ENCODE measurements at places on chromosomes 1 and 21. TPM values are rescaled to one million over a fixed set of nuclear protein-coding genes. Genes with fewer than 3 reads are reported as not detected.

- no peak for DNase-seq
Measured at GRCh38 chr1:66283622-66284041, 250.3 kb upstream of the SGIP1 start.

GRCh38 chr1:154361357-154361756 is 36.0 kb downstream of the ATP8B2 start:
- DNase-seq = no peak

DNA sequence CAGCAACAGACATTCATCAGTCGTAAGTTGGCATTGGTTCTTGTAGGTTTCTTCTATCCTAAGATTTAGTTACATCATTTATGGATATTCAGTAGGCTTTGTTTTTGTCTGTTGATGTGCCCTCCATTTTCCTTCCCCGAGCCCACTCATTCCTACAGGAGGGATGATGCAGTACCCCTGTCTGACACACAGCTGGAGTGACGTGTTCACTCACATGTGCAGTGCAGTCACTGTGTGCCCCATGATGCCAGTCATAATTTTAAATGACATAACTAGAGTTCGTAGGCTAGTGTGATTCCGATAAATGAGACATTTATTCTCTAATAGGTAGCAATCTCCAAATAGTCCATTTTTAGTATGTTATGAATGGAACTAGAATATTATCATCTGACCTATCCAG is 438.4 kb downstream of the DSCAM start:
- DNase-seq = no peak

- DNase-seq = no peak
Measured at GRCh38 chr21:15626031-15626430, 103.8 kb upstream of the USP25 start.

GRCh38 chr1:27342778-27343638 is 1.2 kb downstream of the SYTL1 start:
- DNase-seq = no peak

DNA sequence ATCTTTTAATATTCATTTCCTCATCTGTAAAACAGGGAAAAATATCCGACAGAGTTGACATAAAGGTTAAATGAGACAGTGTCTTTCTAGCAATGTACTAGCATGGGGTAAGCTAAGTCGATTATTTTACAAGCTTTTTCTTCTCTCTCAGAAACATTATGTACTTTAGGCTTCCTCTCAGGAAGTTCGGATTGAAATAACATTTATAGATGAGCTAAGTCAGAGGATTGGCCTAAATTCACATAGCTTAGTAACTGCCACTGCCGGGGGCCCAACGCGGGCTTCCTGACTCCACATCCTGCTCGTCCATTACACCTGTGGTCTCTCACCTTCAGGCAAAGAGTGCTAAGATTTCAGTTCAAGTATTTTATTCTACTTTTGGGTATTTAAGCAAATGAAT is 462.3 kb upstream of the NFIA start:
- DNase-seq = no peak

Gene GAS5
- total RNA-seq = 234 TPM

All from mucosa of gallbladder (tissue), 1 donor.